ENCODE measurements at places on chromosomes 2 and 18. TPM values are rescaled to one million over a fixed set of nuclear protein-coding genes. Genes with fewer than 3 reads are reported as not detected.

DNA sequence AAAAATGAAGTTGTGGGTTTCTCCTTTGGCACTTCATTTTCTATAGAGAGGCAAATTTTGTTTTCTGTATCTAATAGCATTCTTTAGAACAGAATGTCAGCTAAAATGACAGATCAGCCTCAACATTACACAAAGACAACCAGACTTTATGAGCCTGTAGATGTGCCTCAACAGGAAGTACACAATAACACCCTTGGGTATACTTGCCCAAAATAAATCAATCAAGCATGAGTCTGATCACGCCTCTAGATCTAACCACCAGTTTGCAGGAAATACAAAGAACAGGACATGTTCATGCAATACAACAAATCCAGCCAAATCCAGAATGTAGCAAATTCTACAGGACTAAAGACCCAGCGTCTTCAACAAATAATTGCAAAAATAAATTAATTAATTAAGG, 11.2 kb upstream of the DAPL1 start:
- no peak for DNase-seq

GRCh38 chr18:57466745-57467409, 31.7 kb downstream of the ONECUT2 start:
- DNase-seq = peak; percentile 91

DNA sequence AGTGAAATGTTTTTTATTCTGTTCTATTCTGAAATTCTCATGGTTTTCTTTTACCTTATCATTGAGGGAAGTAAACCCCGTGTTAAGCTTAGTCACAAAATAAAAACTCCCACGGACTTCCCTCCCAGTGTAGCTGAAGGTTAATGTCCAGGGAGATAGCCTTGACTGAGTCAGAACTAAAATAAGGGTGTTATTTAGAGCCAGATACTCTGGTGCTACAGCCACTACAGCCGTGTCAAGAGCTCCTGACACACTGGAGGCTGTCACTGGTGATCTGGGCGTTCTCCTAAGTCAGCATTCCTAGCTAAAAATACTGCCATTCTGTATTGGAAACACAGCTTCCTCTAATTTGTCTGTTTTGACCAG, 82.0 kb upstream of the RANBP2 start:
- DNase-seq = no peak

- DNase-seq = no peak
Measured at GRCh38 chr2:142174176-142174575, 43.4 kb upstream of the LRP1B start.

DNA sequence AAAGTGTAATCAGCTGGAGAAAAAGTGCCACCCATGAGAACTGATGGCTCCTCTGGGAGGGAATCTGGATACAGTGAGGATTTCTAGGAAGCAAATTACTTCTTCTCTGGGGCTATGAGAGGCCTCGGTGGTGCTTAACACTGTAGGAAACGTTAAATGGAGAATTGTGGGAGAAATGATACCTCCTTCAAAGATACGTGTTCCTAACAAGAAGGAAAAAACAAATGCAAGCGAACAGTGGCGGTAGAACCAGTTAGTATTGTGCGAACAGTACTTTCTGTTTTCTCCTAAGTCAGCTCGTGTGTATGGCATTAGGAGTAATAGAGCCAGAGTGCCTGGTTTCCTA, 587 bp upstream of the MTIF2 start:
- no peak for DNase-seq

- no peak for DNase-seq
Measured at GRCh38 chr2:40558761-40559160, 106.9 kb upstream of the SLC8A1 start.

DNA sequence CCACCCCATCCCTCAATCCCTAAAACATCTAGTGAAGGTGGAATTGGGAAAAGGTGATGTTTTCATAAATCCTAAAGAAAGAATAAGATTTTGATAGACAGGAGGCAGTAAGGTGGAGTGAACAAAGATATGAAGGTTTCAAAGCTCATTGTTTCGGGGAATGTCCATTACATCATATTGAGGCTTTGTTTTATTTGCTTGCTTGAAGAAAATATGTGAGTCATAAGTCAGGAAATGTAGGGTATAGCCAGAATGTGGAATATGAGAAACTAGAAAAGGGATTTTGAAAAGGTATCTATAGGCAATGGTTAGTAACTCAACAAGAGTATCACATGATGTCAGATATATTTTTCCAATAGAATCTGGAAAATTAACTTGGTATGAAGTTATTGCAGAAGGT, 1178.5 kb upstream of the ACVR2A start:
- DNase-seq = no peak

DNA sequence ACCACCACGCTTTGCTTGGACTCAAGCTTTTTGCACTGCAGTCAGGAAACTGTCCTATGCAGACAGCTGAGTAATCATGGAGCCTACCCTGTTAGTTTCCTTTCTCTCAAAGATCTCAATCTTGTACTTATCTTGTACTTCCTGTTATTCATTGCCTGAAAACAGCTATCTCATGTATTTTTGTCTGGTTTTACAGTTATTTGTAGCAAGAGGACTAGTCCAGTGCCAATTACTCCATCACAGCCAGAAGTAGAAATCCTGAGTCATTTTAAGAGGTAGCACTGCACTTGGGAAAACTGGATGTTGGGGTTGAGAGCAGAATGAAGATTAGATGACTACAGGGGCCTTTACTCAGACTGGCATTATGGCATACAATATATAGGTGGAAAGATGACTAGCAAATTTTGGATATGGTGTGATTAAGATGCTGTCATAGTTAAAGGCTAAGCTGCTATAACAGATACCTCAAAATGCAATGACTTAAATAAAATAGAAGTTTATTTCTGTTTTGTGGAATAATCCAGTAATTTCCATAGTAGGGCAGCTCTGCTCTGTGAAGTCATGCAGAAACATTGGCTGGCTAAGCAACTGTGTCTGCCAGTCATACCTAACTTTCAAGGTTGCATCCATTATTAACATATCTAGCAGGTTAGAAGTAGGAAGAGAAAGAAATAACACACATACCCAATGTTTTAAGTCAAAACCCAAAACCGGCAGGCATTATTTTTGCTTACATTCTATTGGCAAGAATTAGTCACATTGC, 21.1 kb upstream of the CHMP3 start:
- no peak for DNase-seq

MYL12A gene
- total RNA-seq = 310 TPM

C2orf92 gene
- total RNA-seq = 2.1 TPM

EN1 gene
- 0.11 TPM for total RNA-seq
